Activated T-cell treated with anti-CD3 and anti-CD28 coated beads, Interleukin-2, amount 50 U/mL, for 4 hours (primary cell): ENCODE measurements at places on chromosomes 6 and 20. TPM values are rescaled to one million over a fixed set of nuclear protein-coding genes. Genes with fewer than 3 reads are reported as not detected.

- DNase-seq: no peak
Observed at GRCh38 chr6:34315780-34316179, 67.0 kb upstream of the SMIM29 start.

GRCh38 chr6:49913636-49914375, 47.5 kb upstream of the CRISP1 start:
- DNase-seq: no peak

GRCh38 chr6:13205106-13205505, 123.2 kb downstream of the TBC1D7 start:
- DNase-seq: no peak

Gene PPP1R3G
- not detected for total RNA-seq

Gene NOX3
- total RNA-seq: not detected

Gene GTF3C6
- total RNA-seq: 147 TPM

Gene MYLK2
- total RNA-seq: 0.11 TPM

Gene CFAP61
- not detected for total RNA-seq

Gene FERMT1
- 0.27 TPM for total RNA-seq
